ENCODE measurements at places on chromosomes 2 and 18. TPM values are rescaled to one million over a fixed set of nuclear protein-coding genes. Genes with fewer than 3 reads are reported as not detected.

- no peak overlapping the region for H3K27ac ChIP-seq
- peak overlapping the region; percentile 33 for H3K4me3 ChIP-seq
- H3K27me3 ChIP-seq = peaks cover 100% of the 10 kb centered on the region
- peak; percentile 69 for DNase-seq
Measured at GRCh38 chr2:172084645-172085459, 455 bp upstream of the DLX1 start.

- H3K4me1 ChIP-seq = peaks cover 5% of the 10 kb centered on the region
- H3K4me3 ChIP-seq = no peak overlapping the region
Measured at GRCh38 chr2:18118703-18119102, 240.2 kb downstream of the KCNS3 start.

DNA sequence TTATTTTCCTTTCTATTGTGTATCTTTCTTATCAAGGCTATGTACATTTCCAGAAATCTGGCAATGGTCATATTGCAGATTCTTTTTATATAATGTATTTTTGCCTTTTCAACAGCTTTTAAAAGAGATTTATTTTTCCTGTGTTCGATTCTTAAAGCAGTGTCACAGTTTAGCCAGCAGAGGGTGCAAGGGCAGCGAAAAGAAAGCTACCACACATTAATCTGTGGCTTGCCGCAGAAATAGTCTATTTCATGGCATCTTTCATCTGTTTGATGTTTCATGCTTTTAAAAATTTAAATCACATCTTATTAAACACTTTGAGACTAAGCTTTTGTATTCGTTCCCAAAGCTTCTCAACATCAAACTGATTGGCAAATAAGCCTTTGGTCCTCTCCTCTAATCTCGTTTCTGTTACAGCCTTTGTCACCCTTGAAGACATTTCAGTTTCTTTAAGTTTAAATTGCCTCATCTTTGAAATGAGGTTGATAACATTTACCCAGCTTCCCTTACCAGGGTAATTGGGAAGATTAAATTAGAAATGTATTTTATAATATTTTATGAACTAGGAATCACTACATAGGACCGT lies 73.3 kb downstream of the PIK3C3 start:
- no peaks in the 10 kb centered on the region for H3K4me1 ChIP-seq
- H3K27me3 ChIP-seq = no peaks in the 10 kb centered on the region
- peaks cover 56% of the 10 kb centered on the region for H3K36me3 ChIP-seq
- H3K27ac ChIP-seq = no peak overlapping the region
- H3K4me3 ChIP-seq = no peak overlapping the region

DNA sequence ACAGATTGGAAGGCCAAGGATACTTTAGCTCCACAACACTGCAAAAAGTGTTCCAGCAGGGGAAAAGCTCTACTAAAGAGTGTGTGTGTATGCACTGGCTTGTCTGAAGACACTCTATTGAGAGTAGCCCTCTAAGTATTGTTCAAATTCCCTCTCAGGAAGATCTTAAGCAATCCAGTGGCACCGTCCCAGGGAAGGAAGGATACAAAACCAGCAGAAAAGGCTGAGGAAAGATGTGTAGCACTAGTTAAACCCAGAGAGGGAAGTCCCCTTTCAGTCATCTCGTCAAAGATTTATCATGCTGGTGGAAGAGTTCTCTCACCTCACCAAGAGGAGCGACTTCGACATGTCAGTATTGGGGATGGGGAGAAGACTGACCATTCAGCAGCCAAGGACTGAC lies 50.5 kb downstream of the DHRS9 start:
- no peaks in the 10 kb centered on the region for H3K27me3 ChIP-seq
- DNase-seq = no peak
- H3K36me3 ChIP-seq = no peaks in the 10 kb centered on the region
- no peak overlapping the region for H3K27ac ChIP-seq

DNA sequence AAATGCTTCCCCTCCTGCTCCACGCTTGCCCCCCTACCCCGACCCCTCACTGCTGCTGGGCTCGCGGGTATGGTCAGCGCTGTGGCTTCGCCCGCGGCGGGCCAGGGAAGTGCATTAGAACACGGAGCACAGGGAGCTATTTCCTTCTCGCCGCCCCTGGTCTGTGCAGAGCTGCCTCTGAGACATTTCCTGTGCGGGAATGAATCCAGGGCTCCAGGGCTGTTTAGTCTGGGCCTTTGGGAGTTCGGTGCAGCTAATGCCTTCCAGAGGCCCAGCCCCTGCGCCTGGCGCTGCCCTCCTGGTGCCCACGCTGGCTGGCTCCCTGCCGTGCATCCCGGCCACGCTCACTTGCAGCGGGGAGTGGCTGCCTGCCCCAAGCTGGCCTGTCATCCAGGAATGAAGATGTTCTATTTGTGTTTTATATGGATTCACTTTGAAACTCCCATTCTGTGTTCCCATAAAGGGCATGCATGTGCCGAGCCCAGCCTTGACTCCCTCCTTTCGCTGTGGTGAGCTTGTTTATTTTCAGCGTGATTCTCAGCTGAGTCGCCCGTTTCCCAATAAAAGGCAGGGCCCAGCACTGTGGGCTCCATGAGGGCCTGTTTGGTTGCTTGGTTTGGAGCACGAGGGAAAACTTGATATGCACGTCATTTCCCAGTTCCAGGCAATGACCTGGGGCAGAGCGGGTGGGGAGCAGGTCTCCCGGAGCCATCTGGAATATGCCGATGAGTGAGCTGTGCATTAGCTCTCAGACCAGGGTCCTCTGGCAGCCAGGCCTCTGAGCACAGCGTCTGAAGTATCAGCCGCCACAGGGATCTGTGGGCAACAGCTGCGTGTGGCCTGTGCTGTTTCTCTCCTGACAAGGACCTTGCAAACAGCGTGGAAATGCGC lies 42.7 kb downstream of the SH3RF3 start:
- no peak overlapping the region for H3K4me3 ChIP-seq
- peak overlapping the region; percentile 85 for H3K27ac ChIP-seq
- H3K27me3 ChIP-seq = no peaks in the 10 kb centered on the region
- H3K36me3 ChIP-seq = no peaks in the 10 kb centered on the region
- H3K4me1 ChIP-seq = peaks cover 32% of the 10 kb centered on the region

DNA sequence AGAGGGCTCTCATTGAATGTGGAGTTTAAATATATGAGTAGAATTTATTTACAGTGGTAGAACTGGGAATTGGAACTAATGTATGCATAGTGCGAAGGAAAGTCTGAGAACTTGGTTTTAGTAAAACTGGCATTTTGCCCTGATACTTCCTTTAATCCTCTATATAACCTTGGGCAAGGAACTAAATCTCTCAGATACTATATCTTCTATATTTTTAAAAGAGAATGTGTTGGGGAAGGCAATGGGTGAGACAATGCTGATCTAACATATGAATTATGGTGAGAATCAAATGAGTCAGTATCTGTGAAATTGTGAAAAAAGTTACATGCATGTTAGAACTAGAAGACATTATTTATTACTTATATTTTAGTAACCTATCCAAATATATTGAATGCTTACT lies 2109.4 kb upstream of the PIK3C3 start:
- no peak overlapping the region for H3K27ac ChIP-seq
- no peak for DNase-seq
- H3K36me3 ChIP-seq = no peaks in the 10 kb centered on the region

GRCh38 chr18:32251466-32251865 lies 61.6 kb downstream of the MEP1B start:
- no peak overlapping the region for H3K27ac ChIP-seq
- H3K4me3 ChIP-seq = no peak overlapping the region
- H3K27me3 ChIP-seq = no peaks in the 10 kb centered on the region
- no peaks in the 10 kb centered on the region for H3K4me1 ChIP-seq

- no peak overlapping the region for H3K4me3 ChIP-seq
- H3K27ac ChIP-seq = no peak overlapping the region
- no peak for DNase-seq
- H3K36me3 ChIP-seq = no peaks in the 10 kb centered on the region
Measured at GRCh38 chr2:82674652-82675051, 1784.4 kb downstream of the SUCLG1 start.

GRCh38 chr18:47771922-47772321 lies 158.5 kb downstream of the SMAD2 start:
- no peaks in the 10 kb centered on the region for H3K36me3 ChIP-seq
- no peaks in the 10 kb centered on the region for H3K27me3 ChIP-seq
- no peak overlapping the region for H3K27ac ChIP-seq
- H3K4me1 ChIP-seq = no peaks in the 10 kb centered on the region
- DNase-seq = no peak

GRCh38 chr2:111668274-111668616 lies 215.7 kb downstream of the ANAPC1 start:
- no peak for DNase-seq
- H3K4me3 ChIP-seq = no peak overlapping the region
- H3K27me3 ChIP-seq = no peaks in the 10 kb centered on the region
- H3K36me3 ChIP-seq = no peaks in the 10 kb centered on the region

GRCh38 chr2:118529908-118530599 lies 317.4 kb downstream of the EN1 start:
- no peak overlapping the region for H3K27ac ChIP-seq
- H3K4me3 ChIP-seq = no peak overlapping the region
- no peaks in the 10 kb centered on the region for H3K36me3 ChIP-seq
- H3K27me3 ChIP-seq = no peaks in the 10 kb centered on the region

- H3K27ac ChIP-seq = no peak overlapping the region
- H3K4me1 ChIP-seq = peaks cover 92% of the 10 kb centered on the region
- DNase-seq = no peak
- no peak overlapping the region for H3K4me3 ChIP-seq
- peaks cover 13% of the 10 kb centered on the region for H3K36me3 ChIP-seq
Measured at GRCh38 chr2:241321033-241321432, 5.3 kb downstream of the SEPTIN2 start.

DNA sequence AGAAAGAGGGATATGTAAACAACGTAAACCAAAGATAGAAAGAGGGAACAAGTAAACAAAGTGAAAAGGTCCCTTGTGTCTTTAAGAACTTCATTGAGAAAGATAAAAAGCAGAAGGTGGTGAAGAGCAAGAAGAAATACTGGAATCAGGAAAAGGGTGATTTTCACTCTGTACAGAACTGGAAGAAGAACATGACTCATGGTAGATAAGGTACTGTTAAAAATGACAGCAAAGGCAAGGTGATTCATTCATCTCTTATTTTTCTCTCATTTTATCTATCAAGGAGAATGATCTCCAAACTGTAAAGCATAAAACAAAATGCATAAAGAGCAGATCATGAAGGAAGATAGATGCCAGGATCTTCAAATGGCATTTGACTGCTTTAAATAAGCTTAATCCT lies 724.6 kb upstream of the CELF4 start:
- DNase-seq = no peak
- no peaks in the 10 kb centered on the region for H3K36me3 ChIP-seq
- no peaks in the 10 kb centered on the region for H3K27me3 ChIP-seq
- no peak overlapping the region for H3K27ac ChIP-seq
- no peak overlapping the region for H3K4me3 ChIP-seq
- no peaks in the 10 kb centered on the region for H3K4me1 ChIP-seq

MGAT4A gene
- 81.1 TPM for total RNA-seq

ITGB6 gene
- total RNA-seq = 3.2 TPM

FBXO36 gene
- not detected for total RNA-seq

RAPGEF4 gene
- 9.8 TPM for total RNA-seq

PID1 gene
- 17.7 TPM for total RNA-seq

TXNDC2 gene
- 0.18 TPM for total RNA-seq

Data from stomach (tissue), 19 donors.